CD4-positive, alpha-beta T cell (primary cell): ENCODE measurements at places on chromosomes 12 and 14.

DNA sequence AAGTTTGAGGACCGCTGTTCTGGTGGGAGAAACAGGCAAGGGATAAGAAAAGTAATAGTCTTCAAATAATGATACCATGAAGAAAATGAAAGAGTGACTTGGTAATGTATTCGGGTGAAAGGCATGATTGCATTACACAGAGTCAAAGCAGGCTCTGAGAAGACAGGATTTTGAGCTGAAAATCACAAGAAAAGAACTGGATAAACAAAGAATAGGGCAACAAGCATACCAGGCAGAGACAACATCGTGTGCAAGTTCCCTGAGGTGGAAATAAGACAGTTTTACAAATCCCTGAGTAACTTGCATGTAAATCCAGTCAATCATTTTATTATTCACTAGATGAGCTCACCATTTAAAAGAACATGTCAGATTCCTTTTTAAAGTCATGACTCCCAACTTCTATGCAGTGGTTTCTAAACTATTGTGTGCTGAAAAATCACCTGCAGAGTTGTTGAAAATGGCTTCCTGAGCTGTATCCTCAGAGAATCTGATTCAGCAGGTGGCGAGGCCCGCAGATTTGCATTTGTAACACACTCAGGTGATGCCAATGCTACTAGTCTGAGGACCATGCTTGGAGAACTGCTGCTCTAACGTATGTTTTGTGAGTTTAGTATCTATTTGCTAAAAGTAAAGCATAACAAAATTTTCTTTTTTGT lies 133.0 kb upstream of the ABCD2 start:
- DNase-seq = no peak
- H3K27ac ChIP-seq = no peak overlapping the region
- no peaks in the 10 kb centered on the region for H3K36me3 ChIP-seq
- no peak overlapping the region for H3K4me3 ChIP-seq
- no peaks in the 10 kb centered on the region for H3K4me1 ChIP-seq

DNA sequence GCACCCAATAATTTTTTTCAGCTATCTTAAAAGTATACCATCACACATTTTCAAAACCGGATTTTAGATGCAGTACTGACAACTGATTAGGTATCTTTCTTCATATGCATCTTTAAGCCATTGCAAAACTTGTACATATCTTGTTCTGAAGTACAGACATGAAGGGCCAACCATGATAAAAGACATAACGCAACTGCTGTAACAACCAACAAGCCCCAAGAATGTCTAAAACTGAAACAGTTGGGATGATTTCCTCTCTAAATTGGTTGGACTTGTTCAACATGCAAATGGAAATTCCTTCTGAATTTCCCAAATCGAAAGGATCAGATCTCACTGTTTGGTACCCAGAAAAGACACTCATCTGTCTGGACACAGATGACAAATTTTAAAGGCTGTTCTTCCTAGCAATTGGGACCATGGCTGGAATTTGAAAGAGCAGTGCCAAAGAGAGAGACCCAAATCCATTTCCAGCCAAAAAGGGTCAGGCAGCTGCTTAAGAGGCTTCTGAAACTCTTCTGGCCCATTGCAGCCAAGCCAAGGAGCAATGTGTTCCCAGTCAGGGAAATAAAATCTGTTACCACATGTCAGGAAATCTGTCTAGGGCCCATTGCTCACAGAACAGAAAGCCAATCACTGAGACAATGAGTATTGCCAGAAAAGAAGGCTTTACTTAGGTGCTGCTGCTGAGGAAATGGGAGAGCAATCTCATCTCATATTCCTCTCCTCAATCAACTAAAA lies 1122.4 kb upstream of the USP15 start:
- H3K27me3 ChIP-seq = no peaks in the 10 kb centered on the region
- H3K4me3 ChIP-seq = no peak overlapping the region
- no peak for DNase-seq

- peaks cover 36% of the 10 kb centered on the region for H3K36me3 ChIP-seq
- DNase-seq = no peak
- H3K27me3 ChIP-seq = no peaks in the 10 kb centered on the region
- peaks cover 99% of the 10 kb centered on the region for H3K4me1 ChIP-seq
- H3K27ac ChIP-seq = peak overlapping the region; percentile 77
- peak overlapping the region; percentile 59 for H3K4me3 ChIP-seq
These were observed 79.9 kb downstream of the BCL11B start for GRCh38 chr14:99192028-99192621.

GRCh38 chr12:117228239-117228638 lies 38.0 kb upstream of the FBXO21 start:
- H3K4me3 ChIP-seq = no peak overlapping the region
- H3K27me3 ChIP-seq = peaks cover 12% of the 10 kb centered on the region
- H3K27ac ChIP-seq = no peak overlapping the region
- no peaks in the 10 kb centered on the region for H3K4me1 ChIP-seq
- no peaks in the 10 kb centered on the region for H3K36me3 ChIP-seq

DNA sequence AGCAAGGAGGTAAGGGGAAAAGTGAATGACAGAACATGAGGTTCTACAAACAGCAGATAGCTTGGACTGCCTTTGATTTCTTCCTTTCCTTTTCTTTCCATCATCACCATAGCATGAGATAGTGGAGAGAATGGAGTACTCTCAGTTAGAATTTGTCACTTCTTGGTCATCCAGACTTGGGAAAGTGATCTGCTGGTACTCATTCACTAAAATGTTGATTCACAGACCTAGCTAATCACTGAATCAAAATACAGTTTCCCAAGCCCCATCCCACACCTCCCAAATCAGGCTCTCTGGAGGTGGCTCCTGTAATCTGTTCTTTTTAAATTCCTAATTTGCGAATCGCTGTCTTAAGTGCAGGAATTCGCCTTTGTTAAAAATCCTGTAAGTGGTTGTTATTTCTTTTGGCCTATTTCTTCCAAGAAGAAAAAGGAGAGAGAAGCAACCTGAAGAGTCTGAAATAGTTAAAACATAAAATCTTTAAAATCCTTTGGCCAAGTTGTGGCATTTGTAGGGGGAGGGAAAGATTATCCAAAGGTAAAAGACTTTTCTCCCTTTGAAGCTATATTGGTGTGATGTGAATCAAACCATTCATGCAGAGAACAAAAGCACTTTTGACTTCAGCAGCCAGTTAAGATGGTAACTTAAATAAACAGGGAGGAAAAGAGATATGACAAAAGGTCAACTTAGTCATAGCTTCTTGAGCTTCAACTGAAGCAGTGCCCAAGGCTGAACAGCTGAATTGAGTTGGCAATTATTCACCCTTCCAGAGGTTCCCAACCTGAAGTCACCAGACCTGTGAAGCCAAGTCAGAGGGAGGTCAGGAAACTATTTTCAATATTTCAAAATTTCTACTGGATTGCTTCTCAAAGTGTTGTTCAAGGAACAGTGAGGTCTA lies 255.1 kb upstream of the KRR1 start:
- no peak overlapping the region for H3K4me3 ChIP-seq
- no peak overlapping the region for H3K27ac ChIP-seq
- no peak for DNase-seq

- no peaks in the 10 kb centered on the region for H3K27me3 ChIP-seq
- H3K4me1 ChIP-seq = no peaks in the 10 kb centered on the region
- no peak for DNase-seq
- H3K4me3 ChIP-seq = no peak overlapping the region
These were observed 101.1 kb downstream of the OTOGL start for GRCh38 chr12:80200414-80200813.

DNA sequence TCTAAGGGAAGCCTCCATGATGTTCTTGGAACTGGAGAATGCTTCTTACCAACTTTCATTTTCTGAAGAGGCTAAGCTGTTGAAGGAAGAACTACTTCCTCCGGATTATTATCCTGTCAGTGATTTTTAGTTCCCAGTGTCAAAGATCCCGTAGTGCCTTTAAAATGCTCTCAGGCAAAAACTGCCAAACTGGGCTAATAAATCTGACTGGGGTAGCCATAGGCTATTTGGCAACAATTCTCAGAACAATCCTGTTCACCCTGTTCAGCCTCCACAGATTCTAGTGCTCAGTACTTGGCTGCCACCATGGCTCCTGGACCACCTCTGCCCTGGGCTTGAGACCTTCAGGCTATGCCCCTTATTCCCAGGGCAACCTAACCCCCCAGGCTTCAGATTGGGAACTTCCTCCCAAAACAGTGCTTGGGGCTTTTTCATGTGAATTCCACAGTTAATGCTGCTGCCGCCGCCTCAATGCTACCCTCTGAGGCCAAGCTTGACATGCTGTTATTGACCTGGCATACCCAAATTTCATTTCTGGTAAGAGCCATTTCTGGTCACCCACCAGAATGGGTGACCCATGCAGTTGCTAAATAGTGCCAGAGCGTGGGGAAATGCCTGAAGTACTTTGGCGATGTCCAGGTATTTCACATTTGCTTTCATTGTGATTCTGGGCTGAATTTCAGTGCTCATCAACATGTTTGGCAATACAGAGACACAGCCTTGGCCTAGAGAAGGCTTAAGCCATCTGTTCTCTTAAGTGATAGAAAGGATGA lies 110.0 kb upstream of the ARHGAP5 start:
- DNase-seq = no peak
- H3K27ac ChIP-seq = no peak overlapping the region
- H3K27me3 ChIP-seq = no peaks in the 10 kb centered on the region

GRCh38 chr12:90262251-90262650 lies 553.6 kb upstream of the ATP2B1 start:
- DNase-seq = no peak
- H3K27ac ChIP-seq = no peak overlapping the region
- no peaks in the 10 kb centered on the region for H3K27me3 ChIP-seq
- no peaks in the 10 kb centered on the region for H3K36me3 ChIP-seq
- no peaks in the 10 kb centered on the region for H3K4me1 ChIP-seq
- no peak overlapping the region for H3K4me3 ChIP-seq

GRCh38 chr12:30835216-30835615 lies 80.5 kb upstream of the CAPRIN2 start:
- no peaks in the 10 kb centered on the region for H3K36me3 ChIP-seq
- no peak overlapping the region for H3K4me3 ChIP-seq
- H3K27me3 ChIP-seq = peaks cover 10% of the 10 kb centered on the region
- H3K4me1 ChIP-seq = no peaks in the 10 kb centered on the region

DNA sequence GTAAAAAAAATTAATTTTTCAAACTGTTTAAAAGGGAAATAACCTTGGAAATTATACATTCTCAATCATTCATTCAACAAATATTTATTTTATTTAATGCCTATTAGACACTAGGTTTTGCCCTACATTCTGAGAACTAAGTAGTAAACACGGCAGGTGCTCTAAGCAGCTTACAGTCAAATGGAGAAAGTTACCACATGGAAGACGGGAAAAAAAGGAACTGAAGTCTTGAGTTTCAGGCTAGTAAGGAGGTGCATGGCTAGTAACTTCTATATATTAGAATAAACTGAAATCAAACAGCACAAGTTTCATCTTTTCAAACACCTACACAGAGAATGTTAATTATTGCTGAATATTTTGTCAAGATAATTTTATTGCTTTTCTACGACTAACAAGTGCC lies 52.9 kb downstream of the C12orf42 start:
- peaks cover 8% of the 10 kb centered on the region for H3K4me1 ChIP-seq
- H3K36me3 ChIP-seq = no peaks in the 10 kb centered on the region
- H3K27ac ChIP-seq = peak overlapping the region; percentile 74
- no peak overlapping the region for H3K4me3 ChIP-seq

GRCh38 chr14:77707724-77708408 lies at the start of the genes ALKBH1 and SLIRP:
Gene ALKBH1, minus strand, starts transcription at chr14:77708023. Its CDS starts 19 bp downstream, at chr14:77708004.
Gene SLIRP, plus strand, starts transcription at chr14:77708103. Its CDS starts 9 bp downstream, at chr14:77708112.
- peak within 1 kb of the TSS; percentile 82 for H3K4me3 ChIP-seq
- peaks cover 19% of the 10 kb centered on the region for H3K4me1 ChIP-seq
- peak within 1 kb of the TSS; percentile 65 for H3K27ac ChIP-seq
- peak; percentile 93 for DNase-seq
- H3K36me3 ChIP-seq = peaks cover 50% of the 10 kb centered on the region
- no peaks in the 10 kb centered on the region for H3K27me3 ChIP-seq

GRCh38 chr12:49827401-49828099 lies 663 bp downstream of the NCKAP5L start:
- peak; percentile 71 for DNase-seq
- peak overlapping the region; percentile 64 for H3K4me3 ChIP-seq
- H3K4me1 ChIP-seq = peaks cover 31% of the 10 kb centered on the region
- H3K27ac ChIP-seq = peak overlapping the region; percentile 63

- no peak overlapping the region for H3K27ac ChIP-seq
- no peaks in the 10 kb centered on the region for H3K27me3 ChIP-seq
- DNase-seq = no peak
- H3K36me3 ChIP-seq = no peaks in the 10 kb centered on the region
- H3K4me3 ChIP-seq = no peak overlapping the region
- H3K4me1 ChIP-seq = no peaks in the 10 kb centered on the region
These were observed 306.6 kb upstream of the SOX5 start for GRCh38 chr12:24255920-24256665.

- H3K27ac ChIP-seq = no peak overlapping the region
- H3K4me3 ChIP-seq = no peak overlapping the region
- H3K27me3 ChIP-seq = no peaks in the 10 kb centered on the region
These were observed 82.3 kb downstream of the PDE3A start for GRCh38 chr12:20450591-20451180.

- H3K27me3 ChIP-seq = no peaks in the 10 kb centered on the region
- H3K4me1 ChIP-seq = peaks cover 83% of the 10 kb centered on the region
- H3K4me3 ChIP-seq = peak overlapping the region; percentile 97
- DNase-seq = peak; percentile 71
These were observed 325 bp downstream of the CRIP1 start for GRCh38 chr14:105486974-105487448.

DNA sequence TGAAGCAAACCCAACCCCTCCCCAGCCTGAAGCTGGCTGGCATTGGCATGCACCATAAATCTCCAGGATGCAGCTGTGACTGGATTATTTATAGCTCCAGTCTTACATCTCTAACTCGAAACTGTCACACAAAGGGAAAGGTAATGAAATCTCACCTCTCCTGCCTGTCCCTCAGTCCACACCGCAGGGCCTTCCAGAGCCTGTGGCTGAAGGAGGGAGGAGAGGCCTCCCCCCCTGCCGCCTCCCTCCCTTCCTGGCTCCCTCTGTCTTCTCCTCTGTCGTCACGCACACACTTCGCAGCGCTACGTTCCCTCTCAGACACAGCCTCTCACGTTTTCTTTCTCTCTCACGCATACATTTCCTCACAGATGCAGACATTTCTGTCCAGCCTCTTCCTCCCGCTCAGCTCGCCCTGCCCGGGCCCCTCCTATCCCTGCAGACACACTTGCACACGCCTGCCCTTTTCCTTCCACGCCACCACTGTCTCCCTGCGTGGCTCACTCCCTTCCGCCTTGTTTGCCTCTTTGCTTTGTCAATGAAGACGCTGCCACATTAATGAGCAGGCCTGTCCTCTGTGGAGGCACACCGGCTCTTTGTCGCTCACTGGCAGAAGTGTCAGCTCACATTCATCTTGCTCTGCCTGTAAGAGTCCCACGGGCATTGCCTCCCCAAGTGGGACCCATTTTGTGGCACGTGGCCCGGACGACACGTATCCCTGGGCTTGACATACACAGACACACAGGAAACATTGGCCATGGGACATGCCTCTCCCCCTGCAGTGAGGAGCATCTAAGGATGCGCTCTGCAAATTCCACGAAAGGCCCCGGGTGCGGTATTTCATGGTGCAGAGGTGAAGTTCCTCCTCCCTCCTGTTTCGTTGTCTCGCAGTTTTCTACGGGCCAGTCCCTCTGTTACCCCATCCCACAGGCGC lies 27.9 kb downstream of the IRF2BPL start:
- H3K27ac ChIP-seq = no peak overlapping the region
- H3K36me3 ChIP-seq = no peaks in the 10 kb centered on the region
- peaks cover 10% of the 10 kb centered on the region for H3K4me1 ChIP-seq

- H3K4me3 ChIP-seq = no peak overlapping the region
- peaks cover 52% of the 10 kb centered on the region for H3K4me1 ChIP-seq
- no peaks in the 10 kb centered on the region for H3K27me3 ChIP-seq
- peak overlapping the region; percentile 40 for H3K27ac ChIP-seq
- DNase-seq = no peak
These were observed 170.6 kb downstream of the PRKCH start for GRCh38 chr14:61491876-61492434.

GRCh38 chr12:51345681-51346080 lies 798 bp downstream of the CELA1 start:
- H3K4me1 ChIP-seq = peaks cover 9% of the 10 kb centered on the region
- no peak overlapping the region for H3K4me3 ChIP-seq
- H3K27me3 ChIP-seq = no peaks in the 10 kb centered on the region
- H3K36me3 ChIP-seq = no peaks in the 10 kb centered on the region
